ENCODE measurements at places on chromosomes 3 and 15. TPM values are rescaled to one million over a fixed set of nuclear protein-coding genes. Genes with fewer than 3 reads are reported as not detected.

Gene CD96
- total RNA-seq: 290 TPM

Gene CCDC13
- total RNA-seq: 0.35 TPM

Gene TMEM115
- 19.8 TPM for total RNA-seq

Gene LRRC34
- total RNA-seq: 9.6 TPM

Gene UPK1B
- not detected for total RNA-seq

Gene SHC4
- total RNA-seq: 3.0 TPM

Gene DAZL
- 0.07 TPM for total RNA-seq

Gene SOX14
- not detected for total RNA-seq

Gene NEIL1
- 1.9 TPM for total RNA-seq

Gene RASGRP1
- total RNA-seq: 143 TPM

Gene PLCB2
- total RNA-seq: 120 TPM

Gene SH3GL3
- not detected for total RNA-seq

Gene SIDT1
- total RNA-seq: 31.6 TPM

Gene CCDC54
- not detected for total RNA-seq

Gene CSTA
- not detected for total RNA-seq

Gene CTXN2
- total RNA-seq: not detected

Gene ECT2
- total RNA-seq: 82.8 TPM

Gene RABL3
- total RNA-seq: 18.8 TPM

Gene WNT7A
- not detected for total RNA-seq

Gene DLL4
- total RNA-seq: not detected

Gene NR2E3
- total RNA-seq: not detected

Gene ZDHHC19
- not detected for total RNA-seq

Gene PCSK6
- total RNA-seq: 1.5 TPM

Gene CTDSPL2
- total RNA-seq: 65.9 TPM

Gene FBN1
- total RNA-seq: 1.3 TPM

Gene SKOR1
- 0.19 TPM for total RNA-seq

Gene MYZAP
- not detected for total RNA-seq

Gene SPSB4
- total RNA-seq: 0.28 TPM

Gene NR1I2
- total RNA-seq: 0.26 TPM

Gene PIERCE2
- total RNA-seq: not detected

Gene TGM4
- total RNA-seq: not detected

Gene FNDC3B
- total RNA-seq: 31.1 TPM

Gene MED12L
- 3.2 TPM for total RNA-seq

Gene PRR20G
- not detected for total RNA-seq

Gene ACTL6A
- 92.7 TPM for total RNA-seq

Gene TTLL13
- total RNA-seq: 1.1 TPM
